Stimulated activated CD8-positive, alpha-beta memory T cell treated with anti-CD3 and anti-CD28 coated beads, Interleukin-7, amount 100 ng/mL, for 1 hour (primary cell): ENCODE measurements at places on chromosomes 2 and 18.

GRCh38 chr2:147133286-147133908 lies 711.4 kb upstream of the ACVR2A start:
- no peak for DNase-seq

DNA sequence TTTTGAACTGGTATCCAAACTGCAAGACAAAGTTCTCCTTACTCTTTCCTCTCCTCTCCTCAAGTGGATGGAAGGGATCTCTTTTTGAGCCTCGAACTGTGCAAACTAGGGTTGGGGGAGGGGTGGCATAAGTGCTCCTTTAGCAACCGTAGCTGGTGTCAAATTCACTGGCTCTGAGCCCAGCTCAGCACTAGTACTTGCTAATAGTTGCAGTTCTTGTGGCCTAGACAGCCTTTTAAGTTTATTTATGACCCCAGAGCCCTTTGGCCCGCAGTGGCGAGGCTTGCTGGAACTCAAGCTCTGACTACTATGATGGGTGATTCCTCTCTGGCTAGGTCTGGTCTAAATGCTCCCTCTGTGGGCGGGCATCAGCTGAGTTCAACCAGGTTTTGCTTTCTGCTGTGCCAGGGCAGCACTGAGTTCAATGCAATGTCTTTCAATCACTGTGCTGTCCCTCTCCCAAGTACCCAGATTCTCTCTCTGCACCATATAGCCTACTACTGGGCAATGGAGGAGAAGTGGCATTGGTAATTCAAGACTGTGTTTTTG lies 528.4 kb upstream of the SYT4 start:
- DNase-seq: no peak

DNA sequence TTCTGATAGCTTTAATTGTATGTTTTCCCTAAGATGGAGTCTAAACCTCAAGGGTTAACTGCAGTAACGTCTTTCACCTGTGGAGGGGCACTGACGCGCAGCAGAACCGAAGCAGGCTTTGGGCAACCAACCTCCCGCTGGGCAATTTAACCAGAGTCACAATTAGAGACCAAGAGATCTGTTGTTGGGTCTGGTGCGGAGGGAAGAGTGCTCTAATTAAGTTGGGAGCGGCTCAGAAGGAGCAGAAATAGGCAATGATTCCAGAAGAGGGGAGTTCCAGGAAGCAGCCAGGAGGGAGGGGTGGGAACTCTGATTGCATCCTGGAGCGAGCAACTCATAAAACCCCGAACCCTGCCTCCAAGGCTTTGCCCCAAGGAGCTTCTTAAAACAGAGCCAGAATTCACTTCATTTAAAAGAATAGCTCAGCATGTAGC lies 245.8 kb downstream of the PAX3 start:
- no peak for DNase-seq

DNA sequence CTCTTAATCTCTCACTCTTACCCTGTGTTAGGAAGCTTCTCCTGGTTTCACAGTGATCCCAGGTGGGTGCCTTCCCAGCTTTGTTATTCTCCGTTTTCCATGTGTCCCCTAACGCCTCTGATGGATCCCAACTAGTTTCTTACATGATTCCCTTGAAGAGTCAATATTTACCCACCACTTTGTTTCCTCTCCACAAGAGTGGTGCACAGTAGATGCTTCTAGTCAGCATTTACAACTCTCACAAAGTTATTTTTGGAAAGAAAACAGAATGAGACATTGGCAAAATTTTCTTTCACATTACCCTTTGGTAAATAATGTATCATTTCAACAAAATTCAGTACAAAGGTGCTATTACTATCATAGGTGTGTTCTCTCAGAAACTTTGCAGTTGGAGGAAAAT lies 1611.1 kb upstream of the ZEB2 start:
- DNase-seq: no peak

DNA sequence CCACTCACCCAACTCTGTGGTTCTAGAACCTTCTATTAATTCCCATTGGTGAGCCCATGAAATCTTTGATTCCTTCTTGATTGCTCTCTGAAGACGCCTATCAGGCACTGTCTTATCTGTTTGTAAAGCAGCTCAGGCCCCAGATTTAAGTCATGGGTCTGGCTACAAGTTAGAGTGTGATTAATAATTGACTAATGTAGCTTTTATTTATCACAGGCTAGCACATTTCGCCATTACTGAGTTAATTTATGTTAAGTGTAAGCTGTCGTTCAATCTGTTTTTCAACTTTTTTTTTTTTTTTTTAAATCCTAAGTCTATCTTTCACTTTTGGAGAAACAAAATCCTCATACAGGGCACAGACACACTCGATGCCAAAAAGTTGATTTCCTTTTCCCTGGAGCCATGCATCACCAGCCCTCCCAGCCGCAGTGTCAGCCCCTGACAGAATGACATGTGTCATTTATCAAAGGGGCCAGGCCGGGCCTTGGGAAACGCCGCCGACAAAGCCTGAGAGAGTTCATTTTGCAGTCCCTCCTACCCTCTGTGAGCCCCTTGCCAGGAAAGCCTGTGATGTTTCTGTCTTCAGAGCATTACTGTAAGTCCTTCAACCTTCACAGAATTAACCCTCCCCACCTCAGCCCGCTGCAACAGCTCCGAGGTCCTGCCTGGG lies 15.8 kb downstream of the TSHZ1 start:
- DNase-seq: no peak

GRCh38 chr2:206971805-206972204 lies 32.5 kb downstream of the CPO start:
- no peak for DNase-seq
